Hindlimb muscle (tissue), 1 donor: ENCODE measurements at places on chromosomes 2 and 18.

DNA sequence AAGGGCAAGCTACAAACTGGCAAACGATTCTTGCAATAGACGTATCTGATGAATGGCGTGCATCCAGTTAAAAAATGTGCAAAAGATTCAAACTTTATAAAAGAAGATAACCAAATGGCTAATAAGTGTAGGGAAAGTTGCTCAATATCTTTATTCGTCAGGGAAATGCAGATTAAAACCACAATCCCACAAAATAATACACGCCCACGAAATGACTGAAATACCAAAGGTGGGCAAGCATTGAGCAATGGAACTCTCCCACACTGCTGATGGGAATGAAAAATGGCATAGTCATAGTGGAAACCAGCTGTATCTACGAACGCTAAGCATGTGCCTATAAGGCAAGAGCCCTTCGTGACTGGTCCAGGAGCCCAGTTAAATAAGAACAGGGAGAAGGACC, 168.6 kb upstream of the SIX2 start:
- DNase-seq: no peak

- DNase-seq: peak; percentile 74
Measured at GRCh38 chr18:63074981-63075404, 244.6 kb downstream of the BCL2 start.

DNA sequence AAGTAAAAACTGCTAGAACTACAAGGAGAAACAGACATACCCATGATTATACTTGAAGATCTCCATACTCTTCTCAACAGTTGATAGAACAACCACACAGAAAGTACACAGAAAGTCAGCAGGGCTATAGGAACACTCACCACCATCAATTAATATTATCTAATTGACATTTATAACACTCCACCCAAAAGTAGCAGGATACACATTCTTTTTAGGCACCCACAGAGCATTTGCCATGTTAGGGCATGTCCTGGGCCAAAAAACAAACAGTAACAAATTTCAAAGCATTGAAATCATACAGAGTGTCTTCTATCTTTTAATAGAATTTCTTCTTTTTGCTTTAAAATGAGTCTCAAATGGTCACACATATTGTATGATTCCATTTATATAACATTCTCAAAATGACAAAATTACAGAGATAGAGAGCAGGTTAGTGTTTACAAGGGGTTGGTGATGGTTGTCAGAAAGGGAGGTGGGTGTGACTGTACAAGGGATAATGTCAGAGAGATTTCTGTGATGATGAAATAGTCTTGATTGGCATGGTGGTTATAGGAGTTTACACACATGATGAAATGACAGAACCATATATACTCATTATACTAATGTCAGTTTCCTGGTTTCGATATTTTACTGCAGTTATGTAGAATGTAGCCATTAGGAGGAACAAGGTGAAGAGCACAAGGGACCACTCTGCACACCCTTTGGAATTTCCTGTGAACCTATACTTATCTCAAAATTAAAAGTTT, 82.8 kb downstream of the NCK2 start:
- DNase-seq: no peak

DNA sequence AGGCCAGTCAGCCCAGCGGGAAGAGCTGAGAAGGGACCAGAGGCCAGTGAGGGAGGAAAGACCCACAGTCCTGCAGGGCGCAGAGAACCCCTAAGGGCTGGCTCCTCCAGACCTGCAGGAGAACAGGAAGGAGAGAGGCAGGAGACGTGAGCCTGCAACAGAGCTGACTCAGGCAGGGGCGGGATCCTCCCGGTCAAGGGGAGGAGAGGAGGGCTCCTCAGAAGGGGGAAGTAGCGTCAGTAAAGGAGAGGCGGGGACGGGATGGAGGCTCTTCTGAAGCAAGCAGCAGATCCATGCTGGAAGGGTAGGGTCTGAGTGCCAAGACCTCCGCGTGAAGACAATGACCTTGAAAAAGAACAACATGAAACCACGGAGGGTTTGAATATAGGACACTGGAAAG, 50.8 kb downstream of the TRABD2A start:
- no peak for DNase-seq

DNA sequence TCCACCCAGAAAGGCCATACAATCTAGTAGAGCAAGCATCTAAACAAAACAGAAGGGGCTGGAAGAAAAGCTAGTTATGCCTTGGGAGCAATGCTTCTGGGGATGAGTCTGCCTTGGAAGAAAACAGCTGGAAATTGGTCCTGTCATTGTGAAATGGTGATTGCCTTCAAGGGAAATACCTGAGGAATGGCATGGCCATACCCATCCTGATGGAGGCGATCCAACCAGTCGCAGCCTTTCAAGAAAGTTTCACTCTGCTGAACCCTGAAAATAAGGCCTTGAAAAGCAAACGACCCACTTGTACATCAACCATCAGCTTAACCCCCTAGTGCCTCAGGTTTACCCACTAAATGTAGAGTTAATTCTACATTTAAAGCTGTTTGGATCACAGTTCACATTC, 72.6 kb upstream of the PID1 start:
- no peak for DNase-seq

GRCh38 chr2:172087780-172088244, 2.5 kb downstream of the DLX1 start:
- DNase-seq: no peak

GRCh38 chr2:30927465-30928075, 120.3 kb upstream of the CAPN13 start:
- peak; percentile 27 for DNase-seq

GRCh38 chr2:134512734-134513464, 205.9 kb downstream of the TMEM163 start:
- no peak for DNase-seq

- DNase-seq: no peak
Measured at GRCh38 chr2:10028407-10028987, 14.9 kb upstream of the KLF11 start.

GRCh38 chr2:82839036-82839435, 1620.0 kb downstream of the SUCLG1 start:
- DNase-seq: no peak

DNA sequence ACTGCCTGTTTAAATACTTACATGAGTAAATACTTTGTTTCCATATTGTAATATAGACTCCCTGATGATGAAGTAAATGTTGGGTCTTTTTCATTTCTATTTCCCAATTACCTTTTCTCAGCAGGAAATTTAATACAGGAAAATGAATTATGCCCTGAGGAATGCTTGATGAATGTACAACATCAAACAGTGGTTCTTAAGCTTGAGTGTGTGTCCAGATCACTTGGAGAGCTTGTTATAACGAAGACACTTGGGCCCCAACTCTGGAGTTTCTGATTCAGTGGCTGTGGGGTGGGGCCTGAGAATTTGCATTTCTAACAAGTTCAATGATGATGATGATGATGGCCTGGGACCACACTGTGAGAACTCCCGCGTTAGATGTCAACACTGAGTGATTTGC, 7.1 kb upstream of the ME2 start:
- DNase-seq: no peak

- peak; percentile 75 for DNase-seq
Measured at GRCh38 chr2:173076581-173077345, 1.1 kb downstream of the MAP3K20 start.

- no peak for DNase-seq
Measured at GRCh38 chr2:160703648-160704585, 210.3 kb upstream of the RBMS1 start.

DNA sequence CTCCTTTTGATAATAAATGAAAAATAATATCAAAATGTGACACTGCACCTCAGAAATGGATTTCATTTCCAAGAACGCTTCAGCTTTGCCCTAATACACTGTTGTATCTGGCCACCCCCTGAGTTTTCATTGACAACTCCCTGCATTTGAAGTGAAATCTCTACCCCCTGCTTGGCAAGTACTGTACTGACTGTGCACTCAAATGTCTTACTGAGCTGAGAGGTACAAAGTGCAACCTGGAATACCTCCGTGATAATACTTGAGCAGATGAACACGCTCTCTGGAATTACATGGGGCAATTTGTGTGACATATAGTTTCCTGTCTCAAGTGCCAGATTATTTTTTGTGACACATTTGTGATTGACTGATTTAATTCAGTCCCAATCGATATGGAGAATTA, 231.1 kb downstream of the LRP1B start:
- no peak for DNase-seq

DNA sequence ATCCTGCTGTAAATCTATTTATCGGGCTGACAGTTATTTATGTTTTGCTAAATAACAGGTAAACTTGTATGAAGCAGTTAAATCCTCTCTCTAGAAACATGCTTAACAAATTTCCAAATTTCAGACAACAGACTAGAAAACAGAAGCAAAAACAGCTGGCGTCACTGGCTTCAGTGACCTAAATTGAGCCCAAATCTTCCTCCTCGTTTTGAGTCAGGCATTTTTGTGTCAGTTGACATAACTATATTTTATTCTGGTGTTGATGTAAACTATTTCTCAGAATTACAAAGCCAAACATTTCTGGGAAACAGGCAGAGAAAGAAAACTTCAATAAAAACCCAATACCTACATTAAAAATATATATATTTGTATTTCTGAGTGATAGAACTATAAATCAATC, 21.7 kb downstream of the RBMS1 start:
- no peak for DNase-seq

- DNase-seq: no peak
Measured at GRCh38 chr2:47186351-47186750, 31.2 kb upstream of the STPG4 start.

GRCh38 chr2:216819766-216820165, 40.1 kb downstream of the TNP1 start:
- no peak for DNase-seq

DNA sequence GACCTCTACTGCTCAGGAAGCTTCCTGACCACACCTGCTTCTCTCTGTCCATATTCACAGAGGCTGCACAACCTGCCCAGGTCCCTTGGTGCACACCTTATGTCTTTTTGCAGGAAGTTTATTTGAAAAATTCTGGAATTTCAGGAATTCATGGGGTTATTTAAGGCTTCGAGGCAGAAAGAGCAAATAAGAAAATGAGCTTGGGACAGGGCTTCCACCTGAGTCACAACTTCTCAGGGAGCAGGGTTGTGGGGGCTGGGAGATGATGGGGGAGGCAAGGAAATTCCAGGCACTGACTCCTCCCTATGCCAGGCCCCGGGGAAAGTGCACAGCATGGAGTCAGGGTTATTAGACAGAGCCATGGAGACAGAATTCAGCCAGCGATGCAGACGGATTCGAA, 57.7 kb downstream of the INHBB start:
- no peak for DNase-seq

GRCh38 chr18:21314724-21315123, 72.7 kb downstream of the GREB1L start:
- no peak for DNase-seq

DNA sequence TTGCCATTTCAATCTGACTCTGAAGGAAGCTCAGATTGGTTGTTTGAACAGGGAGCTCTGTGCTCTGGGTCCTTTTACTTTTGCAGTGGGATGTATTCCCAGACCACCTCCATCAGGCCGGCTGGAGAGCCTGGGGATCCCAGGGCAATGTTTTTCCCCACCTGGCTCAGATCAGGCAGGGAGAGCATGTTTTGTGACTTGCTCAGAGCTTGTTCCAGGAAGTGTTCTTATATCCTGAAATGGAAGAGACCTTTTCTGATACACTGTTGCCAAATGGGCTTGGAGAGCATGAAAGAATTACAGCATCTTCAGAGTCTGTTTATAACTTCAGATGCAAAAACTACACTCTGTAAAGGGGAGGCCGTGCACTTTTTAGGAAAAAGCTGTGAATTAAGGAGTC, 56.0 kb downstream of the LIPG start:
- DNase-seq: peak; percentile 63

DNA sequence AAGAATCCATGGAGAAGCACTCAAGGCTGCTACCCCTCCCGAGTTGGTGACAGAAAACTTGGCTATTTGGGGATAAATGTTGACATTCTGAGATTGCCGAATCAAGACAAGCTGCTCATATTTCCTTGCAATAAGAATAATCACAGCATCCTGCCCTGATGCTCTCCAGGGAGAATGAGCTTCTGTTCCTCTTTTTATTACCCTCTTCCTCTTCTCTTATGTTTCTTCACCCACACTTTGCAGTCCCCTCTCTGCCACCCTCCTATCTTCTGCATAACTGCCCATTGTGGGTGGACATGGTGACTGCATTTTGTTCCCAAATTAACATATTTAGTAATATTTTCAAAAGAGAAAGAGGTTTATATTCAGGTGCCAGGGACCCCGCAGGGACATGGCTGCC, 11.9 kb upstream of the MSGN1 start:
- DNase-seq: no peak

GRCh38 chr2:113672326-113672932, 45.4 kb downstream of the RABL2A start:
- DNase-seq: no peak

- DNase-seq: no peak
Measured at GRCh38 chr2:234913208-234913626, 38.6 kb upstream of the SH3BP4 start.

DNA sequence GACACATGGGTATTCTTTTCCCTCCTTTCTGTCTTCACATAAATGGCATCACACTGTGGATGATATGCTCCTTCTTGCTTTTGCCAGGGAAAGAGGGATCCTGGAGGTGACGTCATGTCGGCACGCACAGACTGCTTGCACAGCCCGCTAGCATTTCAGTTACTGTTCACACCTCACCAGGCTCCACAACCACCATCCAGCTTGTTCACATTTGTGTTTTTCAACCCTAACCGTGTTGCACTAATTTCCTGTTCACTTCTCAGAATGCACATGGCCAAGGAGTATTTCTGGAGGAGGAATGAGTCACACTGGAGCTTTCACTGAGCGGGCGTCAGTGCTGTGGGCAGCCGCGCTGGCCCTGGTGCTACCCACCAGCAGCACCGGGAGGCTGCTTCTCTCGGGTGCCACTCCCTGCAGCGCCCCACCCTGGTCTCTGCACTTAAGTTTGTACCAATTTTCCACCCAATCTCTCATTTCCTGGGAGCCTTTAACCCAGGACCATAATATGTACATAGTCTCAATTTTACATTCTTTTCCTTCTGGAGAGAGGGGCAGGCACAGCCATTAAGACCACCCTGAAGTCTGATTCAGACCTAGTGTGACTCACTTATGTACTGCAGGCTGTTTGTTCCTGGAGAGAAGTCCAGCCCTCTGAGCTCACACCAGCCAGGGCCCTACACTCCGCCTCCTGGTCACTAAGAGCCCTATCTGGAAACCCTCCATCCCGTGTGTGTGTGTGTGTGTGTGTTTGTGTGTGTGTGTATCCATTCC, 65.1 kb downstream of the MBP start:
- no peak for DNase-seq

DNA sequence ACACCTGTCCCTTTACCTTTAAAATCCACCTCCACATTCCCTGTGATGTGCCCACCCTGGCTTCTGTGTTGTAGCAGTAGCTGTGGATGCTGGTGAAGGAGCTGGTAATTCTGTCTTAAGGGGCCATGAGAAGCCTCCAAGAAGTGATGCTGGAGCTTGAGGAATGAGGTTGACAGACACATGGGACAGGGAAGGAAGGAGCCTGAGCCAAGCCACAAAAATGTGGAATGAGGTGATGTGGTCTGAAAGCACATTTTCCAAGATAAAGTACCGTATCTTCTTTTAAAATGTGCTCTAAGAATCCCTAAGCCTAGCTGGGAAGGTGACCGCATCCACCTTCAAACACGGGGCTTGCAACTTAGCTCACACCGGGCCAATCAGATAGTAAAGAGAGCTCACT, 31.2 kb downstream of the VWA3B start:
- DNase-seq: no peak
